ENCODE measurements at places on chromosomes 13 and 19.

DNA sequence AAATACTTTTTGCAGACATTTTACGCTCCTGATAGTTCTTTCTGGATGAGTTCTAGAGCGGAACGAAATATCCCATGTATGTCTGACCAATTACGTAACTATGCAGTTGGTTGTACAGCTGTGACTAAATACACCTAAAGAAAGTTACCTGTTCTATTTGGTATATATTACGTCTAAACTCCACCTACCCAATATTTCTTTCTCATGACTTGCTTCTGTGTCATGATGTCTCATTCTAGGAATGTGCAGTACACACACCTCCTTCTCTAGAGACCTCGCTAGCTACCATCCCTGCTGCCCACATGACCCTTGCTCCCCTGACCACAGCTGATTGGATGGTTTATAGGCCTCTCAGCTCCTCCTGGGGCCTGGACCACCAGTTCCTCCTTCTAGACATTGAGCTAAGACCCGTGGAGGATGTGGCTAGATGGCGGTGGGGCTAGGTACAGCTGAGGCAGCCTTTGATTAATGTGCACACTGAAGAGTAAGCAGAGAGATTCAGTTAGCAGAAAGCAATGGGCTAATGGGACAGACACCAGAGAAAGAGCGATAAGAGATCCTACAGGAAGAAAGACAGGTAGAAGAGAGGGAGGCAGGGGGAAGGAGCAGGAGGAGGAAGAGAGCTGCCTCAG lies 422.1 kb downstream of the COG6 start:
- no peak for DNase-seq

- no peak for DNase-seq
Measured at GRCh38 chr19:31254180-31254551, 95.1 kb downstream of the TSHZ3 start.

DNA sequence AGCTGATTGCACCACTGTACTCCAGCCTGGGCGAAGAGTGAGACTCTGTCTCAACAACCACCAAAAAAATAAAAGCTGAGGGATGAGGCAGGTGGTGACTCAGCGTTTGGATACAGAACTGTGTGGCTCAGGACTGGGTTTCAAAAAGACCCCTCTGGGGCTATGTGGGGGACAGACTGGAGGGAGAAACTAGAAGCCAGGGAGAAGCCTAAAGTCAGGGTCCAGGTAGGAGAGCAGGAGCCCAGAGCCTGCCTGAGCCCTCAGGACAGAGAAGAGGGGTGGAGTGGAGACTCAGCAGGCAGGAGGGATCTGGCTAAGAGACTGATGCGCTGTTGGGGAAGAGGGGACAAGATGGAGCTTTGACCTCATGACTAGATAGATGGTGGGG lies 1.8 kb upstream of the CD37 start:
- no peak for DNase-seq

DNA sequence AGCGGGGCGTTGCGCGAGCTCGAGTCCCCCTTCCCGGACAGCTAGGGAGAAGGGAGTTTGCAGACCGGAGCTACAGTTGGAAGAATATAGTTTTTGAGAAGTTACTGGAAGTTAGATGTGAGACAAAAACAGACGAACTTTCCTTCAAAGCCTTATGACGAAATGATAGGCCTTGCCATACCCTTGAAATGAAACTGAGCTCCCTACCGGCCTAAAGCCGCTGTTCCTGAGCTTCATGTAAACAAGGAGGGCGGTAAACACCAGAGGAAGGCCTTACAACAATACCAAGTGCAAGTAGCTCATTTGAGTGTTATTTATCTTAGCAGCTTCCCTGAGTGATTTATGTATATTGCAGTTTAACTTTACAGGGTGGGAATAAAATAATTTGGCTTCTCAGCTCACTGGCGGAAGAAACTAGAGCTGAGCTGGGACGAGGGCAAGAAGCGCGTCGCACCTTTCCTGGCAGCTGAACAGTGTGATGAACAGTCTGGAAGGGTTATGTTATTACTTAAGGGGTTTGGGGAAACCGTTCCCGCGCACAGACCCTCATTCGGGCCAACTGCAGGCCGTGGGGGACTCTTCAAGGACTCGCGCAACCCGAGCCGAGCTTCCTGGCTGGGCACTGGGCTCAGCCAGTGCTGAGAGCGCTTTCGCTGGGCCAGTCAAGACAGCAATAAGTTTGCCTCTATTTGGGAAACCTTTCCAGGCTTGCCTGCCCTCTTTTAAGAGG lies 111.2 kb downstream of the KCNRG start:
- DNase-seq = no peak

GRCh38 chr19:35352177-35352447 lies 4.4 kb downstream of the FFAR1 start:
- no peak for DNase-seq

GRCh38 chr19:17590866-17591265 lies 35.4 kb downstream of the COLGALT1 start:
- DNase-seq = no peak

DNA sequence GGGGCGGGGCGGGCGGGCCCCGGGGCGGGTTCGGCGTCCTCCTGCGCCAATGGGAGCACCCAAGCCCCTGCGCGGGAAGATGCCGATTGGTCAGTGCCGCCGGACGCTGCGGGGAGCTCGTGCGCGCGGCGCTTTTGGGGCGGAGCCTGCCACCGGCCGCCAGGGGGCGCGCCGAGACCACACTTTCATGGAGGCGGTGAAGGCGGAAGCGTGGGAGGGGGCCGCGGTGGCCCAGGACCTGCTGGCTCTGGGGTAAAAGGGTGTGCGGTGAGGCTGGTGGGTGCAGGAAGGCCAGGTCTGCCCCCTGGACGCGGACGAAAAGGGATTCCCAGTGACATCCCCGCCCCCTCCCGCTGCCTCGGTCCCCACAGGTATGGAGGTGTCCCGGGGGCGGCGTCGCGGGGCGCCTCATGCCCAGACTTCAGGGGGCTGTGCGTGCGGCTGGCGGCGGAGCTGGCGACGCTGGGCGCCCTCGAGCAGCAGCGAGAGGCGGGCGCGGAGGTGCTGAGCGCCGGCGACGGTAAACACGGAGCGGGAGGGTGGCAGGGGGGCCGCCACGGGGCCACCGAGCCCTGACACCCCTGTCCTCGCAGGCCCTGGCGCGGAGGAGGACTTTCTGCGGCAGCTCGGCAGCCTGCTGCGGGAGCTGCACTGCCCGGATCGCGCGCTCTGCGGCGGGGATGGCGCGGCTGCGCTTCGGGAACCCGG lies at the start of gene FAM98C:
Gene FAM98C, plus strand, starts transcription at position 127 of the 708 bp plus-strand sequence. Its CDS starts 61 bp downstream, at position 188.
- peak; percentile 94 for DNase-seq

DNA sequence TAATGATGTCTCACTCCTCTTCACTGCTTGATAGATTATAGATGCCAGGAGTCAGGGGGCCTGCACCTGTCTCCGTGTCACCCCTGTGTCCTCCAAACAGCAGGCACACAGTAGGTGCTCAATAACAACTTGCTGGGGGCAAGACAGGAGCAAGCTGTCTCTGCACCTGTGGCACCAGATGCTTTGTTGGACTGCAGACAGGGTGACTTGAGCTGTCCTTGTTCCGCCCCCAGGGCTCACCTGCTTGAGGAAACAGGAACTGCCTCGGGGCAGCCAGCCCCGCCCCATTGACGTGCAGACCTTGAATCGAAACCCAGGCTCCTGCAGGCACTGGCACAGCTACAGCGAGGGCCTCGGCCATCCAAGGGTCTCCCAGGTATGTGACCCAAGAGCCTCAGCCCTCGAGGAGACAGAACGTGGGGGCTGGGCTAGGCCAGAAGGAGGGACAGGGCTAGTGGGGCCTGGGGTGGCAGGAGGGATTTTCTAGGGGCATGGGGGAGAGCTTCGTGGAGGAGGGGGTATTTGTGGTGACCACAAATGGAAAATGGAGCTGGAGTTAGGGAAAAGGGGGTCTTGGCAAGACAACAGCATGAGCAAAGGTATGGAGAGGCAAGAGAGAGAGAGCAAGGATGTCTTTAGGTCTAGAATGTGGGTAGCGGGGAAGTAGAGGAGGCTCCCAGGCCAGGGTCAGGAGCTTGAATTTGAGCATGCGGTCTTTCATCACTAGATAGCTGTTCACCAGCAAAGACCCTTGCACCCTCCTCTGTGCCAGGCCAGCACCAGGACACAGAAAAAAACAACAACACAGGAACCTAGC lies at the start of gene HSH2D:
Gene HSH2D, plus strand, starts transcription at position 287 of the 817 bp plus-strand sequence. CDS start 5,066 bp downstream, outside the sequence.
- peak; percentile 70 for DNase-seq

GRCh38 chr19:10587022-10587838 lies at the start of gene AP1M2:
TSS of gene AP1M2 (minus strand) at chr19:10587312. CDS start at chr19:10587231, 81 bp downstream.
- DNase-seq = no peak

- DNase-seq = no peak
Measured at GRCh38 chr13:95716231-95716630, 39.3 kb downstream of the DNAJC3 start.

GRCh38 chr19:19475849-19476828 lies 39.2 kb downstream of the TSSK6 start:
- no peak for DNase-seq

DNA sequence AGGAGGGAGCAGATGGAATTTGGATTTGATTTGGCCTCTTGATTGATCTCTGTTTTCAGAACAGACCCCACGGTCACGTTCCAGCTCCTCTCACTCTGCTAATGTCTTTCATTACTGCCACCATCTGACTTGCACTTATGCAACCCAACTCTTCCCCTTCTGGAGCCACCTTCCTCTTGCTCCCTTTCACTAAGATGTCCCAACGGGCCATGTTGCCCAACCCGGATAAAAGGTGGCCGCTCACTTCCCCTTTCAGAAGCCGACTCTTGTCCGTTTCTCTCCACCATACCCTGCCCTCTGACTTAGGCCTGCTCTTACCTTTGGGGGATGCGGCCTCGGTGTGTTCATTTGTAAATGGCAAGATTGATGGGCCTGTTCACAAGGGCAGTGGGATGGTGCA lies 27.4 kb upstream of the CYP4F8 start:
- DNase-seq = no peak

GRCh38 chr13:33958964-33959363 lies 141.0 kb downstream of the RFC3 start:
- DNase-seq = no peak

GRCh38 chr13:42487221-42487620 lies 86.7 kb upstream of the TNFSF11 start:
- DNase-seq = no peak

GRCh38 chr19:19650331-19650730 lies 6.9 kb upstream of the GMIP start:
- DNase-seq = no peak

GRCh38 chr19:8695911-8696310 lies 2.7 kb downstream of the ACTL9 start:
- no peak for DNase-seq

GRCh38 chr13:31172001-31172400 lies 10.3 kb upstream of the HSPH1 start:
- no peak for DNase-seq

- no peak for DNase-seq
Measured at GRCh38 chr19:29939628-29940027, 2.4 kb upstream of the URI1 start.

GRCh38 chr13:111872475-111873150 lies 194.3 kb upstream of the SOX1 start:
- DNase-seq = no peak

GRCh38 chr13:65642301-65642700 lies 1587.8 kb downstream of the PCDH9 start:
- no peak for DNase-seq

GRCh38 chr19:29680447-29680846 lies 15.2 kb downstream of the PLEKHF1 start:
- peak; percentile 64 for DNase-seq

GRCh38 chr19:40740747-40741146 lies 9.5 kb downstream of the ACTMAP start:
- DNase-seq = no peak

- no peak for DNase-seq
Measured at GRCh38 chr13:95579303-95579702, 26.8 kb downstream of the CLDN10 start.

- DNase-seq = peak; percentile 26
Measured at GRCh38 chr19:53772943-53773342, 51.2 kb downstream of the NLRP12 start.

DNA sequence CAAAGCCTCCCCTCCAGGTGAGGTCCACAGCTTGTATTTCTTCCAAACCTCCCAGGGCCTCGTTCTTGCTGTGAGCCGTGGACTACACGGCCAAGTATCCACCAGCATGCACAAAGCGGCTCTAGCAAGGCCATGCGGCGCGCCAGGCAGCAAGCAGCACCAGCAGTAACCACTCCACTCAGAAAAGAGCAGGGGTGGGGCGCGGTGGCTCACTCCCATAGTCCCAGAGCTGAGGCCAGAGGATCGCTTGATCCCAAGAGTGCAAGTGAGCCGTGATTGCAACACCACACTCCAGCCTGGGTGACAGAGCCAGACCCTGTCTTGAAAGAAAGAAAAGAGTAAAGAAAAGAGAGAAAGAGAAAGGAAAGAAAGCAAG lies 4.7 kb downstream of the CCDC8 start:
- no peak for DNase-seq

- DNase-seq = no peak
Measured at GRCh38 chr13:30807392-30807791, 72.0 kb downstream of the ALOX5AP start.

- DNase-seq = no peak
Measured at GRCh38 chr19:39264306-39265290, 3.6 kb upstream of the IFNL2 start.

- no peak for DNase-seq
Measured at GRCh38 chr19:33226550-33227241, 1.0 kb upstream of the SLC7A10 start.

DNA sequence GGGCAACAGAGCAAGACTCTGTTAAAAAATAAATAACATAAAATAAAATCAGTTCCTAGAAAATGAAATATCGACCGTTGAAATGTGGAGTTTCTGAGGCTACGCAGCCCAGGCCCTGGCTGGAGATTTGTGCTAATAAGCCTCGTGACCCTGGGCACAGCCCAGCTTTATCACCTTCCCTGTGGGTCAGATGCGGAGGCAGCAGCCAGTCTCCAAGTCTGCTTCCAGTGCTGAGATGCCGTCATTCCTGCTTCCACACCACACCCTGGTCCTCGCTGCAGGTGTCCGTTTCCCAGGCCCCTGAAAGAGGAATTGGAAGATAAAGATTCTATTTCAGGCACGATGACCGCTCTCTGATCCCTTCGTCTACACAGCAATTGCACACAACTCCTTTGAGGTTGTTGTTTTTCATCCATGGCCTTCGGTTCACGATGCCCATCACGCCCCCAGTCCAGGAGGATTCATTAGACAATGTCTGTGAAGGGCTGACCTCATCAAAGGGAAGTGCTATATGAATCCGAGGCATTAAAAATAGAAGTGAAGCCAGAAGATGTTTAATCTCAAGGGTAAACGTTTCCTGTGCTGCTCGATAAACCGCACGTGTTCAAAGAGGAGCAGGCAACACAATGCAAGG lies 48.3 kb upstream of the ATP11A start:
- no peak for DNase-seq

DNA sequence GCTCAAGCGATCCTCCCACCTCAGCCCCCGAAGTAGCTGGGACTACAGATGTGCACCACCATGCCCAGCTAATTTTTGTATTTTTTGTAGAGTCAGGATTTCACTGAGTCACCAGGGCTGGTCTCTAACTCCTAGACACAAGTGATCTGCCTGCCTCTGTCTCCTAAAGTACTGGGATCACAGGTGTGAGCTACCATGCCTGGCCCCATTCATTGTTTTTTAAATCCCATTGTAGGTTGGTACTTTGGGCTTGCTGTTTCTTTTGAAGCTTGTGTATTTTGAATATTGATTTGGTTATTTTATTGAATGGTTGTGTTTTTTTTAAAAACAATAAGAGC lies 26.7 kb downstream of the ZMYM2 start:
- DNase-seq = no peak

- no peak for DNase-seq
Measured at GRCh38 chr13:43389983-43390382, 366.6 kb downstream of the DNAJC15 start.

- no peak for DNase-seq
Measured at GRCh38 chr19:5547881-5548280, 19.9 kb downstream of the TINCR start.

GRCh38 chr13:76851961-76852360 lies 34.2 kb downstream of the KCTD12 start:
- DNase-seq = no peak

- DNase-seq = no peak
Measured at GRCh38 chr13:34401696-34402095, 540.4 kb upstream of the NBEA start.

All from stimulated activated CD8-positive, alpha-beta memory T cell treated with anti-CD3 and anti-CD28 coated beads, Interleukin-7, amount 100 ng/mL, for 4 hours (primary cell).